Brain microvascular endothelial cell (primary cell): ENCODE measurements at places on chromosomes 4 and X.

- peak; percentile 10 for DNase-seq
Measured at GRCh38 chrX:135520022-135520552, 373 bp upstream of the INTS6L start.

- no peak for DNase-seq
Measured at GRCh38 chrX:71184803-71185495, 38.1 kb upstream of the GJB1 start.

- no peak for DNase-seq
Measured at GRCh38 chrX:115233497-115234455, at the start of gene LRCH2. Gene LRCH2, minus strand, starts transcription at chrX:115234096. Its CDS starts 55 bp downstream, at chrX:115234041.

- no peak for DNase-seq
Measured at GRCh38 chrX:39848243-39848642, 249.5 kb downstream of the BCOR start.

- DNase-seq: no peak
Measured at GRCh38 chr4:47219586-47219985, 188.2 kb downstream of the GABRB1 start.

DNA sequence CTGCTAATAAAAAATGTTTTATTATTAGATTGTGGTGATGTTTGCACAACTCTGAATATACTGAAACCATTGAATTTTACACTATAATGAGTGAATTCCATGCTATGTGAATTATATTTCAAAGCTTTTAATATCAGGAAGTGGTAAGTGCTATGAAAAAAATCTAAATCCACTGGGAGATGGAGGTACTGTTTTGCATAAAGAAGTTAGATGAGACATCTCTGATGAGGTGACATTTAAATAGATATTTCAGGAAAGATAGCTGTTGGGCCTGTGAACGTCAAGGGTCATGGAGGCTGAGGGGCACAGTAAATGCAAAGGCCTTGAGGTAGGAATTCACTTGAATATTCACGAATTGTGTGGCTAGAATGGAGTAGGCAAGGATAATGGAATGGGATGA is 12.3 kb downstream of the DCUN1D4 start:
- no peak for DNase-seq

GRCh38 chrX:38220024-38220414 is 652 bp downstream of the SRPX start:
- no peak for DNase-seq

DNA sequence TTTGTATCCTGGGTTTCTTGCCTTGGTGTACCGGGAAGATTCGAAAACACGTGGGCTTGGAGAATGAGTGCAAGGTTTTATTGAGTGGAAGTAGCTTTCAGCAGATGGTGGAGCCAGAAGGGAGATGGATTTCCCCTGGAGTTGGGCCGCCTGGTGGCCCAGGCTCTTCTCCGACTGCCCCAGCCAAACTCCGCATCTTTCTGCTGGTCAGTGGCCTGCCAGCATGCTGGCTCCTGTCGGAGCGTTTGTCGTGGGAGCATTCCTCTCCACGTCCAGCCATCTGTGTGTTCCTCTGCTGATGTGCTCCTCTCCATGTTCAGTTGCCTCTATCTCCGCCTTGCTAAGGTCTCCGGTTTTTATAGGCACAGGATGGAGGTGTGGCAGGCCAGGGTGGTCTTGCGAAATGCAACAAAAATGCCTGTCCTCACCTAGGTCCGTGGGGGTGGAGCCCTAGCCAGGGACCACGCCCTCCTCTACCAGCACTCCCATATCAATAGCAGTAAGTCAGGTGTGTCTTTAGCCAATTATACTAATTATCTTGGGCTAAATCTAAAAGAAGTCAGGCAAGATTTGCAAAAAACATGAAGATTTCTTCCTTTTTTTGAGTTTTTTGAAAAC is 745.8 kb upstream of the AMOT start:
- DNase-seq: no peak

- no peak for DNase-seq
Measured at GRCh38 chrX:97096385-97096784, 212.7 kb downstream of the RPA4 start.

DNA sequence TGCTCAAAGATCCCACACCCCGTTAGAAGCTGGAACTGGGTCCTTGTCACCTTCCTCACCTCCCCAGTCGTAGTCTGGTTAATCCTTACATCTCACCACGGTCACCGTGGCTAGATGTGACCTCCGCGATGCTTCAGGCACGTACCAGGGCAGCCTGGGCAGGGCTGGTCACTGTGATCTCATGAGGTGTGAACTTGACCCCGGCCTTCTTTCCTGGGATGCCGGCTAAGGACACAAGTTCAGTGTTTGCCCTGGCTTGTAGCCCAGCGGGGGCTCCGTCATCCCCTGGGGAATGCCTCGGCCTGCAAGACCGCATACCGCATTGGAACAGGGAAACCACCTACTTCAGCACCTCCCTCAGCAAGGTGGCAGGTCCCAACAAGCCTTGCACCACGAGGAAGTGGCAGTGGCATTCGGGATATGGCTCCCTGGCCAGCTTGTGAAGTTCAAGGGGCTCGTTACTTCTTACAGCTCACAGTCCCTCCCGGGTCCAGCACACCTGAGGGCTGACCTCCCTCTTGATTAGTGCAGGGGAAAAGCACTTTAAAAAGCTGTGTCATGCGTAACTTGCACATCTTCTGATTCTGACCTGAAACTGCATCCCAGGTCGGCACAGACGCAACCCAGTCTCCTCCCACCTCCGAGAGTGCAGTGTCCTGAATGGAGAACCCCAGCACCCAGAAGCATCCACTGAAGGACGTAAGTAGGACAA is 25.9 kb downstream of the NOP14 start:
- peak; percentile 64 for DNase-seq

- no peak for DNase-seq
Measured at GRCh38 chrX:47273011-47273730, 40.4 kb downstream of the USP11 start.

DNA sequence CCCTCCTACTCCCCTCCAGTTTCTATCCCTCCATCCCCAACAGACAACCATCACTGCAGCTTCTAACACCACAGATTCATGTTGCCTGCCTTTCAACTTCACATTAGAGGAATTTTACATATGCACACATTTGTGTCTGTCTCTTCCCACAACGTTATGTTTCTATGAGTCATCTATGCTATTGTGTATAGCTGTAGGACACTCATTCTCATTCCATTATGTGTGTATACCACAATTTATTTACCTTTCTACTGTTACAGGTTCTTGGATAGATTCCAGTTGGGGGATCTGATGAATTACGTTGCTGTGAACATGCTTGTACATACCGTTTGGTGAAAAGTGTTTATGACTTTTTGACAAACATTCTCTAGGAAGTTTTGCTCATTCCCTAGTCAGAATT is 58.8 kb upstream of the TRPC3 start:
- DNase-seq: peak; percentile 32

DNA sequence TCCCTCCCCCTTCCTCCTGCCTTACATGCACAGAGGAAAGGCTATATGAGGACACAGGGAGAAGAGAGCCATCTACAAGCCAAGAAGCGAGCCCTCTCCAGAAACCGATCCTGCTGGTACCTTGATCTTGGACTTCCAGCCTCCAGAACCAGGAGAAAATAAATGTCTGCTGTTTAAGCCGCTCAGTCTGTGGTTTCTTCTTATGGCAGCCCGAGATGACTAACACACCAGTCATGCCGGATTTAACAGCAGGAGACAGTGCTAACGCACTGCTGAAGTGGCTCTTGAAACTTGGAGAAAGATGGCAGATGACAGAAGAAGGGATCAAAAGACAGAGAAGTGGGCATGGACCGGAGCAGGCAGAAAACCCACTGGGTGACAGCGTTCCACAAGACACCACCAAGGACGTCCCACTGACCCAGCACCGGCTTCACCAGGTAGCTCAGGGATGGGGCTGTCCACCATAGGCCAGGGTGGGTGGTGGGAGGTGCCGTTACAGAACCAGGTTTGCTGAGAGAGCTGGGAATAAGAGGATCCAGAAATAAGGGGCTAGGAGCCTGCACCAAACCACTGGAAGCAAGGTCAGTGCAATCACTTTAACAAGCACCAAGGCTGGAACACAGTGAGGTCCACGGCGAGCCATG is 6.2 kb upstream of the MAN2B2 start:
- DNase-seq: peak; percentile 85

DNA sequence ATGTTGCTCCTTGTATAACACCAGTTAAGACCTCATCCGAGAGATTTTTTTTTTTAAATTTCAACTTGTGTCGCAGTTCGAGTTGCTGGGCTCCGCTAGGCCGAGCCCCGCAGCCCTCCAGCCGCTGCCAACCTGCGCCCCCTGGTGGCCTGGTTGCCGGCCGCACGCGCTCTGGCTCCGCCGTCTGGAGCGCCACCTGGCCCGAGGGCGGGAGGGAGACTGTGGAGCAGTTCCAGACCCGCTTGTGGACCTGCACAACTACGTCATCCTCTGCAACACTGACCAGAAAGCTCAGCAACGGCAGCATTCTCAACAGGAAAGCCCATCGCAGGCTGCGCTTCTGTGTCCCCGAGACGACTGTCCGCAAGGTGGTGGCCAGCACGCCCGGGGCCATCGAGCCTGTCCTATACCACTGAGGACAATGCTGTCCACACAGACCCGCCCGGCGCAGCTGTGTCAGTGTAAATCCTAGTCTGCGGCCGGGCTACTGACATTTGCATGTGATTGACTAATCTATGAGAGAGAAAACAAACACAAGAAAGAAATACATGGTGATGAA is 39.1 kb downstream of the ARL9 start:
- peak; percentile 71 for DNase-seq

DNA sequence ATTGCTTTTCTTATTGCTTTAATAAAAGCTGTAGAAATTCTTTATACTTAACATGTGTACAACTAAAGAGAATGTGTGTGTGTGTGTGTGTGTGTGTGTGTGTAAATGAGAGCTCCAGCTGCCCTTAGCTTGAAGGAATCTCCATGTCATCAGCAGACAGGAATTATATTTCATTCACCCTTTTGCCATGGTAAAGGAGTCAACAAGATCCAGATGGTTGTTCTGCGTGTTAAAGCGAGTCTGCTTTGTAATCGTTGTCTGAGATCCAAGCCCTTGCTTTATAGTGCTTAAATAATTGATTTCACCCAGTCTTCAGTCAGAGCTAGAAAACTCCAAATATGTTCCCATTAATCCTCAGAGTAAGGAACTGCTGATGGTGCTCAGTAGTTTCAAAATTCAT is 285.5 kb downstream of the PDGFC start:
- DNase-seq: peak; percentile 82

DNA sequence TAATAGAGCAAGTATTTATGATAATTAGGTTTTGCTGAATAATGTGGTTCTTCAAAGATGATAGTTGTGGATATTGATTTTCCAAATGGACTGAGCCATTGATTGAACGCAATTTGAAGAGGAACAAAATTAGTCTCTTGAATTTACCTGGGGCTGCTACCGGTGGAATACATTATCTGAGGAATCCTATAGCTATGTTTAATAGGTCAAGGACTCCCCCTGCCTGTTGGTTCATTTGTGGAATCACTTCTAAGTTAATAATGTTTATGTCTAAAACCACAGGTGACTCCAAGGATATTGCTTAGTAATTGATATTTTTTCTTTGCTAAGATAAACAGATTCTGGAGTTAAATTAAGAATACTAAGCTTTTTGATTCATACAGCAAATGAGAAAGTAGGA is 576.0 kb upstream of the PABPC4L start:
- no peak for DNase-seq

DNA sequence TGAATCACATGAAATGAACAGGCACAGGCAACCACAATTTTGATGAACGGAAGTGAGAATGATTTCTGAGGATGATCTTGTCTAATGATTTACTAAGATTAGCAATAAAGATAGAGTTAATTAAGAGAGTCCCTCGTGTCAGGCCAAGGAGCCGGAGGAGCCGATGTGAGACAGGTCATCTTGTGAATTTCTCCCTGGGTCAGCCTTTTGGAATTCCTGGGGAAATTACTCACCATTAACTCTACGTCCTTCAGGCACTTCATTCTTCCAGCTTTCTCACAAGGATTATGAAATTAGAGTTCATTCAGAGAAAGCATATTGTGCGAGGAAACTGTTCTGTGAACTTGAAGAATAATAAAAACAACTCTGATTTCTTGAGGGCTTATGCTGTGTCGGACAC is 86.7 kb downstream of the PSAPL1 start:
- peak; percentile 28 for DNase-seq

GRCh38 chr4:115215935-115216334 is 102.5 kb upstream of the NDST4 start:
- DNase-seq: no peak

DNA sequence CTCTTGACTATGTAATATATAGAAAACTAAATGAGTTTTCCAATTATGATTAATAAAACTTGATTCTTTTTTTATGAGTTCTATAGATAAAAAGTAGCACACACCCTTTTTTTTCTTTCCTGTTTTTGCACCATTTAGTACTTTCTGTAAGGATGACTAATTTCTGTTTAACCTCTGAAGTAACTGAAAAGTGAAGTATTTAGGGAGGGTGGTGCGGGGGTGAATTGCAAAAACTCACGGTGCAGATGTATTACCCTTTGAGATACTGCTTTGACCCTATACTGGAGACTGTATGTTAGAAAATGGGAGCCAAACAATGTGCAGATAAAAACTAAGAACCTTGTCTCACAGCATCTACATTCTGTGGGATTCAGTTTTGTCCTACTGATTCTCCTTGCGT is 471.6 kb downstream of the DTHD1 start:
- no peak for DNase-seq
